Thoracic aorta endothelial cell (primary cell): ENCODE measurements at places on chromosomes 4 and X. TPM values are rescaled to one million over a fixed set of nuclear protein-coding genes. Genes with fewer than 3 reads are reported as not detected.

NEIL3 gene
- 14.1 and 18.4 TPM in 2 replicates for total RNA-seq

CABS1 gene
- not detected in 2 replicates for total RNA-seq

ADGRG2 gene
- total RNA-seq, result not detected in 2 replicates

NHSL2 gene
- 38.0 and 71.1 TPM in 2 replicates for total RNA-seq

TMPRSS11F gene
- total RNA-seq, result not detected in 2 replicates

USP17L20 gene
- total RNA-seq, result not detected in 2 replicates

TENM3 gene
- total RNA-seq, result 22.9 and 25.7 TPM in 2 replicates

IL21 gene
- not detected in 2 replicates for total RNA-seq

VSIG4 gene
- total RNA-seq, result not detected in 2 replicates

TEX13B gene
- not detected in 2 replicates for total RNA-seq

SSX3 gene
- not detected in 2 replicates for total RNA-seq

BCAP31 gene
- total RNA-seq, result 237 and 249 TPM in 2 replicates

IGBP1 gene
- 56.7 and 77.5 TPM in 2 replicates for total RNA-seq

RHOXF1 gene
- not detected in 2 replicates for total RNA-seq

DDX60 gene
- 15.8 and 17.7 TPM in 2 replicates for total RNA-seq

MAGEA10 gene
- not detected in 2 replicates for total RNA-seq

FHDC1 gene
- 0.07 and 0.13 TPM in 2 replicates for total RNA-seq

MAGEB5 gene
- total RNA-seq, result not detected in 2 replicates

SMARCA1 gene
- total RNA-seq, result 18.4 and 46.8 TPM in 2 replicates

HMGN5 gene
- total RNA-seq, result 1.9 and 2.7 TPM in 2 replicates

MRFAP1L1 gene
- 45.0 and 52.9 TPM in 2 replicates for total RNA-seq

TRIM75 gene
- not detected in 2 replicates for total RNA-seq

ARSJ gene
- total RNA-seq, result 62.4 and 86.4 TPM in 2 replicates

TRO gene
- total RNA-seq, result 2.0 and 2.5 TPM in 2 replicates

IL2 gene
- total RNA-seq, result not detected in 2 replicates

FAM47E gene
- 0.13 TPM in 1 of 2 replicates, not detected in the other for total RNA-seq

PAGE4 gene
- not detected in 2 replicates for total RNA-seq

VCX gene
- not detected in 2 replicates for total RNA-seq

PCDH10 gene
- total RNA-seq, result 9.8 and 71.9 TPM in 2 replicates

PRICKLE3 gene
- 4.8 and 7.5 TPM in 2 replicates for total RNA-seq

ATP10D gene
- total RNA-seq, result 24.1 and 25.7 TPM in 2 replicates

PARM1 gene
- under 0.01 and 0.14 TPM in 2 replicates for total RNA-seq

CXCL3 gene
- total RNA-seq, result 0.93 and 1.6 TPM in 2 replicates

SPACA5 gene
- not detected in 2 replicates for total RNA-seq

MXRA5 gene
- total RNA-seq, result under 0.01 TPM in 2 replicates

FGF16 gene
- 5.2 and 6.7 TPM in 2 replicates for total RNA-seq

IGFBP7 gene
- total RNA-seq, result 163 and 201 TPM in 2 replicates

FRAS1 gene
- 2.3 and 7.7 TPM in 2 replicates for total RNA-seq

MSANTD1 gene
- 0.36 and 0.53 TPM in 2 replicates for total RNA-seq

CXCL5 gene
- 0.57 and 0.80 TPM in 2 replicates for total RNA-seq

CLDN34 gene
- 0.36 and 0.66 TPM in 2 replicates for total RNA-seq

NR3C2 gene
- total RNA-seq, result 20.1 and 33.7 TPM in 2 replicates

BMX gene
- total RNA-seq, result 157 and 166 TPM in 2 replicates

MAOB gene
- total RNA-seq, result not detected in 2 replicates

XK gene
- total RNA-seq, result under 0.01 and 0.07 TPM in 2 replicates

MAB21L2 gene
- total RNA-seq, result 2.8 TPM in 1 of 2 replicates, not detected in the other

CFAP47 gene
- total RNA-seq, result 0.13 TPM in 1 of 2 replicates, not detected in the other

C4orf50 gene
- not detected in 2 replicates for total RNA-seq

KLB gene
- under 0.01 TPM in 1 of 2 replicates, not detected in the other for total RNA-seq

SHROOM4 gene
- 54.1 and 82.8 TPM in 2 replicates for total RNA-seq

GPM6B gene
- 1.3 and 1.9 TPM in 2 replicates for total RNA-seq

HOPX gene
- 19.6 TPM in 1 of 2 replicates, not detected in the other for total RNA-seq

KIF4A gene
- 31.4 and 39.1 TPM in 2 replicates for total RNA-seq

MAGEB6 gene
- not detected in 2 replicates for total RNA-seq

ANXA10 gene
- total RNA-seq, result not detected in 2 replicates
